ENCODE measurements at places on chromosomes 11 and 22. TPM values are rescaled to one million over a fixed set of nuclear protein-coding genes. Genes with fewer than 3 reads are reported as not detected.

Gene OR8J3
- total RNA-seq: not detected

Gene TYR
- total RNA-seq: 0.09 TPM

Gene PIK3IP1
- total RNA-seq: 11.2 TPM

Gene TMEM225
- not detected for total RNA-seq

Gene TIMM8B
- 57.9 TPM for total RNA-seq

Gene NLRX1
- 3.6 TPM for total RNA-seq

Gene SCGB2A2
- total RNA-seq: not detected
